ENCODE measurements at places on chromosomes 5 and 9.

DNA sequence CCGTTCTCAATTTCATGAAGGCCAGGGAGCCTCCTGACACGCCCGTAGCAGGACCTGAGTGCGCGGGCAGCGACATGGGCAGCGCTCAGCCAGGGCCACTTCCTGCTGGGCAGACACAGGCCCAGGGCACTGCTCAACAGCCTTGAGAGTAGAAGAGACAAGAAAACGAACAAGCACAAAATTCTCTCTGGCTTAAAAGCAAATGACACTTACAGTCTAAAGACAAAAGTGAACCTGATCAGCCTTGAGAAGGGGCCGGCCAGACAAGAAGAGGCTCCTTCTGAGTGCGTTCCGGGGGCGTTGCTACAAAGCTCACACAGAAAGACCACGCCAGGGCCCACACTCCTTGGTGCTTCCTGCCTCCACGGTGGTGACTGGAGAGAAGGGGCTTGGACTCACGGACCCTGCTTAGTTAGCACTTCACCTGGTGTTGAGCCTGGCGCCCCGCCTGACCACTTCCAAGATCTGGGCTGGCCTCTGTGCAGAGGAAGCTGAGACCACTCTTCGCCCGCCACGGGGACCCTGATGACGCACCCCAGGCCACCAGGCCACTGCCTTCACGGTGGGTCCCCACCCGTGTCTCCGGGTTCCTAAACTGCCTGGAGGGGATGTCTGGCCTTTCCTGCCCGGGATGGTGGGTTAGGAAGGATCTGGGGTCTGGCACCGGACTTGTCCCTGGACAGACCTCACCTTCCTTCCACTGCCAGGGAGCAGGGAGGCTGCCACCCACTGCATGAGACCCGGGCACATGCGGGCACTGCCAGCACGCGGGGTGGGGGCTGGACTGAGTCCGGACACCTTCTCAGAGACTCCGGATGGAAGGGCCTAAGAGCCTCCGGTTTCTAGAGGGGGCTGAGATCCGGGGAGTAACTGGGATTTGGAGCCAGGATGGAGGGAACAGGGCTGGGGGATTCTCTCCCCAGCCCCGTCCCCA lies 1.3 kb downstream of the SLC12A7 start:
- DNase-seq = no peak
- H3K27ac ChIP-seq = peak overlapping the region; percentile 83

DNA sequence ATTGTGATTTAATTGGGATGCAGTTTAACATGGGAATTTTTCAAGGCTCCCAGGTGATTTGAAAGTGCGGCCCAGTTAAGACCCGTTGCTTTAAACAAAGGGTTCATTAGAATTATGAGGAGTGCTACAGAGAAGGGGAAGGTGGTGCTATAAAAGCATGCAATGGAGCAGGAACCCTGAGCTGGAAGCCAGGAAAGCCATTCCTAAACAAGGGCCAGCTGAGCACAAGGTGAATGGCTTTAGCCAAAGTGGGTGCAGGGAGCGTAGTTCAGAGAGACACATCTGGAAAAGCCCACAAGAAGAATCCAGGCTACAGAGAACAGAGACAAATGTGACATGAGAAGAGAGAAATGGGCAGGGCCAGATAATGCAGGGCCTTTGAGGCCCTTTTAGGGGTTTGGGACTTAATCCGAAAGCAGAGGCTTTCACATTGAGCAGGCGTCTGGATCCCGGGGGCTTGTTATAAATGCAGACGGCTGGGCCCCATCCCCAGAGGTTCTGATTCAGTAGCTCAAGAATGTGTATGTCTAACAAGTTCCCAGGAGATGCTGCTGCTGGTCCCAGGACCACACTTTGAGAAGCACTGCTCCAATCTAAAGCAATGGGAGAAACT lies 138.1 kb upstream of the WWC1 start:
- H3K27me3 ChIP-seq = no peaks in the 10 kb centered on the region
- H3K4me3 ChIP-seq = no peak overlapping the region
- no peaks in the 10 kb centered on the region for H3K36me3 ChIP-seq
- H3K4me1 ChIP-seq = no peaks in the 10 kb centered on the region
- DNase-seq = no peak

DNA sequence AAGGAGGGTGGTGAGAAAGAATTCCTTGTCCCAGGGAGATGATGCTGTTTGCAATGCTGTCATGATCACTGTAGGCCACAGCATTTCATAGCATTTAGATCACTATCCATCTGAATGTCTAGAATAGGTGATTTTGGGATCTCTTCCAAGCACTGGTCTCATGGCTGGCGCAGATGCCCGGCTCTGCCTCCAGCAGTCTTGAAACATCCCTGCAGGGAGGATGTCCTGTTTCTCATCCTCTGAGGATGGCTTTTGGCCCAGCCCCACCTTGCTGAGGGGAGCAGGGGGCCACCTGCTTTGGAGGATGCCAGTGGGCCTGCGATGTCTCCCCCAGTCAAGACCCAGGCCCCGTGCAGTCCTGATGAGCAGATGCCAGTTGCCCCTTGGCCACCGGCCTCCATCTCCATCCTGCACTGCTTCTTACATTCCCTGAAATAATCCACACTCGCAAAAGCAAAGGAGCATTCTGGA lies 63.5 kb upstream of the GARNL3 start:
- no peaks in the 10 kb centered on the region for H3K4me1 ChIP-seq
- H3K4me3 ChIP-seq = no peak overlapping the region
- no peaks in the 10 kb centered on the region for H3K27me3 ChIP-seq
- DNase-seq = no peak
- H3K36me3 ChIP-seq = no peaks in the 10 kb centered on the region

DNA sequence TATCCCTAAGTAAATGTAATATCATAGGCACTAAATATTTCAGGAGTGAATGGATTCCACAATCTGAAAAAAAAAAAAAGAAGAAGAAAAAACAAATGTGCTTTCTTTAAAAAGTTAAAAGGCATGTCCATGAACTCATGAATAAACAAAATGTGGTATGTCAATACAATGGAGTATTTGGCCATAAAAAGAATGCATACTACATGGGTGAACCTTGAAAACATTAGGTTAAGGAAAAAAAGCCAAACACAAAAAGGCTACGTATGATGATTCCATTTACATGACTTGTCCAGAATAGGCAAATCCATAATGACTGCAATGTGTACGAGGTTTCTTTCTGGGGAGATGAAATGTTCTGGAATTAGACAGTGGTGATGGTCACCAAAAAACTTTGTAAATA lies 45.3 kb downstream of the FNIP1 start:
- no peak overlapping the region for H3K27ac ChIP-seq
- H3K27me3 ChIP-seq = no peaks in the 10 kb centered on the region

- H3K4me3 ChIP-seq = no peak overlapping the region
- H3K27ac ChIP-seq = no peak overlapping the region
- DNase-seq = no peak
- H3K36me3 ChIP-seq = no peaks in the 10 kb centered on the region
- H3K4me1 ChIP-seq = no peaks in the 10 kb centered on the region
Measured at GRCh38 chr5:173901705-173902104, 13.6 kb downstream of the CPEB4 start.

DNA sequence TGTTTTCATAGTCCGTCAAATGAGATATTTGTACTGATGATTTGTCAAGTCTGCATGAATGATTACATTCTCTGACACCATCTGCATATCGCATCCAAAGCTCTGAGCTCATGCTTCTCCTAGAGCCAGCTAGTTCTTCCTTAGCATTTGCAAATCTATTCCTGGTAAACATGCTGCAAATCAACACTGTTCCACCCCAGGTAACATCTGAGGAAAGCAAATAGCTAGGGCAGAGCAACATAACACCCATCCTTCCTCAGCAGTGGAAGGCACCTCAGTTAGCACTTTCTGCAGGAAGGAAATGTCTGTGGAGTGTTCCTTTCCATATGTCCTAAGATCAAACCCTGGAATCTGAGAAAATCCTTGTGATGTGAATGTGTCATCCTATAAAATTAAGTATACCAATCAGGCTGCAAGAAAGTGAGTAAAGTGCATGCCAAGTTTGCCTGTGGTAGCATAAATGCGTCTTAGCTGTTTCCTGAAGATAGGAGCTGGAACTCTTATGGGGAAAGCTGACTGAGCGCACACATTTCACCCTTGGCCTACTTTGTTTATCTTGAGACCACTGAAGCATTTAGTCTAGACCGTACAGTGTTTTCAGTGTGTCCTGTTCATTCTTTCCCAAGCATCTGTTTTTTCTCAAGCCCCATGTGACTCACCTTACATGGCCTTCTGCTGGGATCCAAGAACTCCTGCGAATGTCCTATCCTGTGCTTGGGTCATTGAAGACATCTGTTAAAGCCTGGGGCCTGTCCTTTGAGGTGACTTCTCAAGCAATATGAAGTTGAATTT lies 50.9 kb upstream of the STARD4 start:
- no peaks in the 10 kb centered on the region for H3K27me3 ChIP-seq
- no peaks in the 10 kb centered on the region for H3K36me3 ChIP-seq
- no peak overlapping the region for H3K27ac ChIP-seq
- DNase-seq = no peak
- no peaks in the 10 kb centered on the region for H3K4me1 ChIP-seq

DNA sequence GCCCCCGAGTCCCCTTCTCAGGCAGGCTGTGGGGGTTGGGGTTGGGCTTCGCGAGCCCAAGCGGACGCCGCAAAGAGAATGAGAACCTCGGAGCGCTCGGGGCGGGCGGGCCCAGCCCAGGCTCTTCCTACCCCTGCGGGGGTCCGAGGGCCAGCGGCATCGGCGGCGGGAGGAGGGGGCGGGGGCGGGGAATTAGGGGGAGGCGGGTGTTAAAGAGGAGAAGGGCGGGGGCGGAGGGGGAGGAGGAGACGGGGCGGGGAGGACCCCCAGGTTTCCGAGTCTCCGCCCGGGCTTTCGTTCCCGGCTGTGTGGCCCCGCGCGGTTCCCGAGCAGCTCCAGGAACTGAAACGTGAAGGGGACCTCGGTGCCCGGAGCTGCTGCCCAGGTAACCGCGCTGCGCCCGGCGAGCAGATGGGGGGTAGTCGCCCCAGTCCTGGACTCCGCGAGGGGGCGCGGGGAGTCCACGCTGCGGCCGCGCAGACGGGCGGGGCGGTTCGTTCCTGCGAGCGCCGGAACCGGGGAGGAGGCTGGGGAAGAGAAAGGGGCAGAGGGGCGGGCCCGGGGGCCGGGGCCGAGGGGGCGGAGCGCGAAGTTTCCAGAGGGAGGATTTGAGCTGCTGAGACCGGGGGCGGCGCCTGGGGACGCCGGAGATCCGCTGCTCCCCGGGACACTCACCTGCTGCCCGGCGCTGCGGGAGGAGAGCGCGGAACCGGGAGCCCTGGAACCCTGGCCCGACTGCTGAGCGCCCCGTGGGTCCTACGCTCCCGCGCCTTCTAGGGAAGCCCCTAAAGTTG lies 38.4 kb upstream of the PLEKHG4B start:
- peak overlapping the region; percentile 61 for H3K4me3 ChIP-seq
- no peaks in the 10 kb centered on the region for H3K4me1 ChIP-seq
- no peaks in the 10 kb centered on the region for H3K36me3 ChIP-seq
- peak overlapping the region; percentile 50 for H3K27ac ChIP-seq

GRCh38 chr9:101440714-101441230 lies 5.2 kb upstream of the ALDOB start:
- no peak overlapping the region for H3K4me3 ChIP-seq
- no peak for DNase-seq
- no peaks in the 10 kb centered on the region for H3K36me3 ChIP-seq
- H3K27me3 ChIP-seq = no peaks in the 10 kb centered on the region
- H3K27ac ChIP-seq = no peak overlapping the region

GRCh38 chr5:125888358-125888757 lies 534.9 kb upstream of the GRAMD2B start:
- H3K27ac ChIP-seq = no peak overlapping the region
- no peak for DNase-seq
- no peak overlapping the region for H3K4me3 ChIP-seq
- no peaks in the 10 kb centered on the region for H3K36me3 ChIP-seq
- H3K4me1 ChIP-seq = no peaks in the 10 kb centered on the region

- H3K4me3 ChIP-seq = no peak overlapping the region
- H3K27ac ChIP-seq = no peak overlapping the region
- no peaks in the 10 kb centered on the region for H3K27me3 ChIP-seq
- no peaks in the 10 kb centered on the region for H3K36me3 ChIP-seq
- no peaks in the 10 kb centered on the region for H3K4me1 ChIP-seq
Measured at GRCh38 chr5:137365126-137365865, 133.8 kb downstream of the SPOCK1 start.

- H3K36me3 ChIP-seq = no peaks in the 10 kb centered on the region
- no peak for DNase-seq
- no peak overlapping the region for H3K27ac ChIP-seq
- H3K4me3 ChIP-seq = no peak overlapping the region
- no peaks in the 10 kb centered on the region for H3K27me3 ChIP-seq
Measured at GRCh38 chr5:178363501-178364325, 131.1 kb upstream of the PHYKPL start.

DNA sequence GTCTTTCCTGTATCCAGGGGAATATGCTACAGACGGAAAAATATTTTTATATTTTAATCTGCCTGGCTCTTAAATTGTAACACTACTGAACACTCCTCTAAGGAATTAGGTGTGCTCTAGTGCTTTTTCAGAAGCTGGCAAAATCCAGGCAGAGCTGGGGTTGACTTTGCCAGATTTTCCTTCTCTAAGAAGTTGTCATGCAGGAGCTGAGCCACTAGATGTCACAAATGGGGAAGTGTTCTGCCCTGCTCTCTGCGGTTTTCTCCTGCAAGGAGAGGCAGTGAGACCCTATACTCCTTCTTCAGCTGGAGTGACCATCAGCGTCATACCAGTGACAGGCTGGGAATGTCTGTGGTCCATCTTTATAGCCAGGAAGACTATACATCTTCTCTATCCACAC lies 112.5 kb downstream of the HAPLN1 start:
- no peaks in the 10 kb centered on the region for H3K4me1 ChIP-seq
- no peaks in the 10 kb centered on the region for H3K36me3 ChIP-seq
- DNase-seq = no peak
- no peak overlapping the region for H3K4me3 ChIP-seq

DNA sequence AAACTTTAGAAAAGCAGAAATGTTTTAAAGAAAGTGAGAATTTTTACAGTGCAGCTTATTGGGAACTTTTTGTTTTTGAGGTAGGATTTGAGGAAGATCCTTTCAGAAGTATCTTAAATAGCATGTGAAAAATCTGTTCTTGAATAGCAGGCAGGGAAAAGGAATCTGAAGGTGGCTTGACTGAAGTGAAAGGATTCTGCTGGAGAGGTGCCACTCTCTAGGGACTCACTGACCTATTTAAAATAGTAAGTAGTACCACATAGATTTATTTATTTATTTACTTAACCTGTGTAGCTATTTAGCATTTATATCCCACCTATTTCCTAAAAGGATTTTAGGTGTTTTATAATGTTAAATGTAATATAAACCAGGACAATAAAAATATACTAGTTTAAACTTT lies 69.1 kb downstream of the NIPBL start:
- no peak overlapping the region for H3K27ac ChIP-seq
- DNase-seq = no peak
- H3K36me3 ChIP-seq = no peaks in the 10 kb centered on the region
- H3K4me1 ChIP-seq = no peaks in the 10 kb centered on the region

DNA sequence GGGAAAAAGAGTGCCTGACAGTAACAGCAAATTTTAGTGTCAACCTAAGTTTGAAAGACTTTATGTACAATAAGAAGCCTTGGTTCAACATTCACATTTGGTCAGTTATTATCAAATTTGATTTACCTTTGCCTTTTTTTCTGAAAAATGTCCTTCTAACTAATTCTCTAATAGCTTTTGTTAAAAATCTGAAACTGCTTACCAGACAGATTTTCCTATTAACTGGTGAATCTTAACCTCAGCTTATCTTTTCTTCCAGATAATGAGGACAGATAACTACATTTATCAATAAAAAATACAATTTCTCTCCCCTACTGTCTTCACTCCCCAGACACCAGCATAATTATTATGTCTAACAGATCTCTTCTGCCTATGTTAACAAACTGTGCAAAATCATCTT lies 988.5 kb downstream of the CDH18 start:
- DNase-seq = no peak
- H3K27ac ChIP-seq = no peak overlapping the region
- H3K4me1 ChIP-seq = no peaks in the 10 kb centered on the region
- no peaks in the 10 kb centered on the region for H3K36me3 ChIP-seq
- no peaks in the 10 kb centered on the region for H3K27me3 ChIP-seq
- no peak overlapping the region for H3K4me3 ChIP-seq

GRCh38 chr9:109098171-109098959 lies 21.4 kb downstream of the TMEM245 start:
- H3K36me3 ChIP-seq = no peaks in the 10 kb centered on the region
- H3K4me1 ChIP-seq = peaks cover 24% of the 10 kb centered on the region

Data from prostate gland (tissue), 2 donors.